ENCODE measurements at places on chromosomes 1 and 21.
A peak's percentile ranks its signal among the peaks of the same experiment; 100 is the strongest.

- DNase-seq: no peak
These were observed 59.2 kb downstream of the TLR5 start for GRCh38 chr1:223083831-223084230.

GRCh38 chr1:12031039-12031980, 12.0 kb downstream of the MIIP start:
- DNase-seq: no peak

DNA sequence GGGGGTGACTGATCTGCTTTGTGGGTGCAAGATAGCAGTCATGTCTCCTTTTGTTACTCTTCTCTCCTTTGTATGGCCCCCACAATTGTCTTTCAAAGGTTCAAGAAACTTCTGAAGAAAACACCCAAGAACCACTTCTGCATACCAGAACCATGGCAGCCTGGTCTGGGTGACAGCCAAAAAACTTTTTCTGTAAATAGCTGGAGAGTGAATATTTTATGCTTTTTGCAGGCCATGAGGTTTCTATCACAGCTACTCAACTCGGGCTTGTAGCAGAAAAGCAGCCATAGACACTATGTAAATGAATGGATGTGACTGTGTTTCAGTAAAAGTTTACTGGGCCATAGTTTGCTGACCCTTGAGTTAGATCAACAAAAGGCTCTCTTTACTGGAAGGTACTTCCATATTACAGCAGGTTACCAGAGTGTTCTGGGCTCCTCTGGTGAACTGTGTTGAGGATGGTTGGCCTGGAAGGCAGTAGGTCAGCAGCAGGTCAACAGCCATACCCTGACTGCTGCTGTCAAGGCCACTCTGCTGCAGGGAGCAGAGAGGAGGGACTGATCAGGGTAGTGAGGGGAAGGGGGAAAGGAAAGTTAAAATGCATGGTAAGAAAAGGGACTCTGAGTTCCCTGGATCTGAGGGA, 116.4 kb downstream of the GDAP2 start:
- no peak for DNase-seq

GRCh38 chr1:56627019-56627635, 18.0 kb upstream of the PRKAA2 start:
- no peak for DNase-seq

DNA sequence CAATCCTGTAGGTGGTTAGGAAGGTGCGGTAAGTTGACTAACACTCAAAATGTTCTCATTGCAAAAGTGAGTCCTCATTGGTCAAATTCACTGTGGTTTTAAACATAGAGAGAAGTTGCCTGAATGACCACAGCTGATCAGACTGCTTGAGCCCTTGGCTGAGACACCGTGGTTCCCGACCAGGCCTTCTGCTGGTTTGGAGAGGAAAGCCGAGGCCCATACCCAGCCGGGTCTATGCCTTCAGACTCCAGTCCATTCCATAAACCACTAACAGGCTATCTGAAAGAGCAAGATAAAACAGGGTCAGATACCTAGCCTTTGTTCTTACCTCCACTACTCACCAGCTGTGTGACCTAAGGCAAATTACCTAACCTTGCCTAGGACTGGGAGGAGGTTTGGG, 133.9 kb downstream of the LMX1A start:
- no peak for DNase-seq

GRCh38 chr1:46302641-46303037, 777 bp downstream of the LRRC41 start:
- DNase-seq: peak; percentile 71

GRCh38 chr1:20792196-20792595, 5.1 kb upstream of the HP1BP3 start:
- peak; percentile 91 for DNase-seq

DNA sequence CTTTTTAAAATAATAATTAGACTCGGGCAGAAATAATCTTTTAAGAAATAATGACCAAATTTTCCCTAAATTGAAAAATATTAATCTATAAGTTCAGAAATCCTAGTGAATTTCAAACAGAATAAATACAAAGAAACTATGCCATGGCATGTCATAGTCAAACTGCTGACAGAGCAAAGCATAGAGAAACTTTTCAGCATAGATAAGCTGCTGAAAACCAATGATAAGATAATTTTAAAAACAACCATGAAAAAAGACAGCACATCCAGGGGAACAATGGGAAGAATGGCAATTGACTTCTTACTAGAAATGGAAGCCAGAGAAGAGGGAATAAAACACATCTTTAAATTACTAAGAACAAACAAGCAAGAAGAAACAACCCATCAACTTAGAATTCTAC, 19.8 kb downstream of the CD1D start:
- no peak for DNase-seq

GRCh38 chr1:181049378-181049777, 15.6 kb downstream of the MR1 start:
- DNase-seq: no peak

DNA sequence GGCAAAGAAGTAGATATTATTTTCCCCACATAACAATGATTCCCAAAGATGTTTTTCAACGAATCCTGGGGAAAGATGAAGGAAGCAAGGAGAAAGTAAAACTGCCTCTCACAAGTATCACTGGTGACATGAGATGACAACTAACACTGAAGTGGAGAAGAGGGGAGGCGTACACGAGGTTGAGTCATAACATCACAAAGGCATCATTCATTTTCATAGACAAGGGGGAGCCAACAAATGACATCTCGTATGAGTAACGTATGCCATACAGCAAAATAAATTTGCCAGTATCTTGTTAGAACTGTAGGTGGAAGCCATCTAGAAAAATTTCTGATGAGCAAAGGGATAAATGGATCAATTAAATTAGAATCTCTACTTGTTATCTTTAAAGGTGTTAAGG, 56.6 kb downstream of the ATP1B1 start:
- DNase-seq: no peak

- DNase-seq: peak; percentile 69
These were observed 57.7 kb downstream of the DMAP1 start for GRCh38 chr1:44270686-44271628.

DNA sequence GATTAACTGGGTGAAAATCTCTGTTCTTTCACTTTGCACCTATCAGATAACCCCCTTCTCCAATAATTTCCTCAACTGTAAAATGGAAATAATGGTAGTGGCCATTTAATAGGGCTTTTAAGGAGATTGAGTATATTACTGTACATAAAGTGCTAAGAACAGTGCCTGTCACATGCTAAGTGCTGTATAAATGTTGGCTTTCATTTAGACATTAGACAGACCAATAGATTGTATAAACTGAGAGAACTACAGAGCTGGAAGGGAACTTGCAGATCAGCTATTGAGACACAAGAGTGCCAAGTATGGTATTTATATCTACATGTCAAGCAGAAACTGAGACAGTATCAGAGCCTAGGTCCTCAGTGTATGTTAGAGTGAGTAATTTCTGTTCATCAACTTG, 934.7 kb downstream of the PLA2G4A start:
- DNase-seq: no peak

DNA sequence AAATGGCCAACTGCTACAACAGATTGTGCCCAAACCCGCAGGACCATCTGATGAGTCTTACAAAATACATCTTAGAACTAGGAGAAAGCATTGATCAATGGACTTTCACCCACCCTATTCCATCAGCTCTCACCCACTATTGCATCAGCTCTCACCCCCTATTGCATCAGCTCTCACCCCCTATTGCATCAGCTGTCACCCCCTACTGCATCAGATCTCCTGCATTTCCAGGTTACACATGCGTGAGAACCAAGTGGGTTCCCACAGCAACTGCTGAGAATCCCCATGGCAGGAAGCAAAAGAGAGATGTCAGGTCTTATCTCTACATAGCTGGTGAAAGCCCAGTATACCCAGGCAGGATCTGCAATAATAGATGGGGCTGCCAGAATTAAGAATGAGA, 533.5 kb downstream of the LTN1 start:
- DNase-seq: no peak

- DNase-seq: no peak
These were observed 137.8 kb downstream of the GALNT2 start for GRCh38 chr1:230204842-230205241.

DNA sequence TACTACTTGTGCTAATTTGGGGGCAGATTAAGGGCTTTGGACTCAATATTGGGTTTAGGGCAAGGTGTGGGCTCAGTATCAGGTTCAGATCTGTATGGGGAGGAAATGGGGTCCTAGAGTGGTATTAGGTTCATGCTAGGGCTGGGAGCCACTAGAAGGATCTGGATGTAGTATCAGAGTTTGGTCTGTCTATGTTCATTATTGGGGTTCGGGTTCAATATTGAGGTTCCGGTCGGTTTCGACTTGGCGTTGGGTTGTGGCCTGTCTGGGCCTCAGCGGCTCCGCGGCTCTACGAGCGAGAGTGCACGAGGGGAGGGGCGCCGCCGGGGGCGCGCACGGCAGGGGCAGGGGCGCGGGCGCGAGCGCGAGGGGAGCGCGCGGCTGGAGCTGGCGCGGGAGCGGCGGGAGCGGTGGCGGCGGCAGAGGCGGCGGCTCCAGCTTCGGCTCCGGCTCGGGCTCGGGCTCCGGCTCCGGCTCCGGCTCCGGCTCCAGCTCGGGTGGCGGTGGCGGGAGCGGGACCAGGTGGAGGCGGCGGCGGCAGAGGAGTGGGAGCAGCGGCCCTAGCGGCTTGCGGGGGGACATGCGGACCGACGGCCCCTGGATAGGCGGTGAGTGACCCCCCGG, at the start of gene PTPRF:
Gene PTPRF, plus strand, starts transcription at position 401 of the 624 bp plus-strand sequence. CDS start 14,193 bp downstream, outside the sequence.
- peak; percentile 77 for DNase-seq

DNA sequence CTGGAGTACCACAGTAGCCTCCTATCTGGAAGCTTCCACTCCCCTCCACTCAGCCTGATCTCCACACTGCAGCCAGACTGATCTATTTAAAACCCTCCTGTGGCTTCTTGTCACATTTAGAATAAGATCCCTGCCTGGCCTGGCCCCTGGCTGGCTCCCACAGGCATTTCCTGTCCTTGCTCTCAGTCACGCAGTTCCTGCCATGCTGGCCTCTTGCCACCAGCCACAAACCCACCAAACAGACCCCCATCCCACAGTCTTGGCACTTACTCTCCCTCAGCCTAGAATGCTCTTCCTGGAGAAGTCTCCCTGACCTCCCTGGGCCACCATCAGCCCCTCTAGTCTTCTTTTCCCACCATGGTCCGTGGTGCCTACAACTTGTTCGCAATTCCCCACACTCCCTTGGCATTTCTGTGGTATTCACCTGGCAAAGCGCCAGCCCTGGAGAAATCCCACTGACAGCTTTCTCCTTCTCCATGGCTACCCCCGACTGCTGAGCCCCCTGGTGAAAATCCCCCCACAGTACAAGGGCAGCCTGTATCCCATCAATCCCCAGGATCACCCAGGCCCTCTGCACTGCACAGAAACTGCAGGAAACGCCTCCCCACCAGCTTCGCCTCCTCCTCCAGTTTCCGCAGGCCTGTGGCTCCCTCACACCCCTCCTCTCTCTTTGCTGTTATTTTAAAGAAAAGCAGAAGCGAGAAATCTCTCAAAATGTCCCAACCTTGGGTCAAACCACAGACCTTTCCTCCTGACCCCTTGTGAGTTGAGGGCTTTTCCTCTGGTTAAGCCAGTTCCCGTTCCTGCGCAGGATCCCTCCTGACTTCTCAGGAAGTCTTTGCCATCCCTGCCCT, 94.5 kb downstream of the SYT2 start:
- DNase-seq: no peak

DNA sequence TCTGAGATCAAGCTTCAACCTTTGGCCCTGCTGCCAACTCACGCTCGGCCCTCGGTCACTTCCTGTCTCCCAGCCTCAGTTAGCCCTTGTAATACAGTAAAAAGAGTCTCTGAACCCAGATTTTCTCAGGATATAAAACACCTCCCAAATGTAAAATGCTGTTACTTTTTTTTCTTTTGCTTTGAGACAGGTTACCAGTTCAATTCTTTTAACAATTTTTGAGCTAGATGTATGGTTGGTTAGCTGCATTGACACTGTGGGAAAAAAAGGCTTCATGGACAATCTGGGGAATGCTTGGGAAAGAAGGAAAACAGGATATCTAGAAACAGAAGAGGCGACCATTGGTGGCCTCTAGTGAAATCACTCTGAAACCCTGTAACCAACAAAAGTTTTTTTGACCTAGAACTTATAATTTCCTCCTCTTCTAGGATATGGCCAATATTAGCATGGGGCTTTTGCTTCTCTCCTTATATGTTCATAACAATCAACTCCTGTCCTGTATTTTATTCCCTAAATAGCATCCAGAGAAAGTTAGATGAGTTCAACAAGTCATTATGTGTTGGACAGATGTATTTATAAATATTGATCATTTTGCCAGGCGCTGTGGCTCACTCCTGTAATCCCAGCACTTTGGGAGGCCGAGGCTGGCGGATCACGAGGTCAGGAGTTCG, 1.3 kb downstream of the CMPK1 start:
- no peak for DNase-seq

- DNase-seq: no peak
These were observed 1.4 kb downstream of the ATF3 start for GRCh38 chr1:212609701-212610574.

DNA sequence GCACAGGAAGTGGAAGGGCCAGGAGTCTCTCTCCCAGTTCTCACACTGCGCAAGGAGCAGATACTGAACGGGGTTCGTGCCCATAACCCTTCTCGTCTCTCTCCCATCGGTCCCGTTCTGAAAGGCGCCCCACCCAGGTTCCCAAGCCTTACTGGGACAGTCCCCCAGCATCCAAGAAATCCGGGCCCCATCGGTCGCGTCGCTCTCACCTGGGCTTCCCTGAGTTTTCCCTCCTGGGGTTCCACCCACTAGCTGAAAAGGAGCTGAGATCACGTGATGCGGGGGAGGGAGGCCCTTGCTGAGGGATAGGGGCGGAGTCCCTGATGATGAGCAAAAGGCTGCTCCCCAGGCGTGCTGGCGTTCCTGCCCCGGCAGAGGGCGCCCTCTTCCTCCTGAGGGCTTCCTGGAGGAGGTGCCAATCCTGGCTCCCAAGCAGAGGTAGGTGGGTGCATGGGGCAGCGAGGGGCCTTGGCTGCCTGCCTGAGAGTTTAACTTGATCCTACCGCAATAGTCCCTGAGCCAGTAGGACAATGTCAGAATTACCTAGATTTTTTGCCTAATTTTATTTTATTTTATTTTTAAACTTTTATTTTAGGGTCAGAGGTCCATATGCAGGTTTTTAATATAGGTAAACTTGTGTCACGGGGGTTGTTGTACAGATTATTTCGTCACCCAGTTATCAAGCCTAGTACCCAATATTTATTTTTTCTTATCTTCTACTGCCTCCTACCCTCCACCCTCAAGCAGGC, at the start of gene SPOCD1:
Gene SPOCD1, minus strand, starts transcription at position 271 of the 749 bp plus-strand sequence. CDS start 689 bp downstream, outside the sequence.
- no peak for DNase-seq

GRCh38 chr1:203325026-203325417, 19.7 kb downstream of the BTG2 start:
- no peak for DNase-seq

DNA sequence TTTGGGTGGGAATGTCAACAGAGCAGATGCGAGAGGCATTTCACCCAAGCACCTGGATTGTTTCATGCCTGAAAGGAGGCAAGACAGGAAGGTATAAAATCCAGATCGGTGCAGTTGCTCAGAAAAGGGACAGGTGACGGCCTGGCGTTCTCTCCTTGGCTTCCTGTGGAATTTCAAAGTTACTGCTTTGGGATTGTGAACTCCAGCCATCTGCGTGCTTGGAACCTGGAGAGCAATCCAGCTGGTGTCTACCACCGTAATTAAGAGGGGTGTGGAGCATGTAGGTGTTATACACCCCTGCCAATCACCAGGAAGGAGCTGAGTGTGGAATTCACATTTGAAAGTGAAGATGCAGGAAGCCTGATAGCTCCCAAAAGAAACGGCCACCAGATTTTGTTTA, 286.1 kb downstream of the KIF26B start:
- DNase-seq: no peak

GRCh38 chr1:228308628-228309325, 97.9 kb downstream of the TRIM11 start:
- no peak for DNase-seq
